ENCODE measurements at places on chromosomes 7 and 10.

- no peak for DNase-seq
Observed at GRCh38 chr7:12554351-12554750, 16.2 kb upstream of the SCIN start.

DNA sequence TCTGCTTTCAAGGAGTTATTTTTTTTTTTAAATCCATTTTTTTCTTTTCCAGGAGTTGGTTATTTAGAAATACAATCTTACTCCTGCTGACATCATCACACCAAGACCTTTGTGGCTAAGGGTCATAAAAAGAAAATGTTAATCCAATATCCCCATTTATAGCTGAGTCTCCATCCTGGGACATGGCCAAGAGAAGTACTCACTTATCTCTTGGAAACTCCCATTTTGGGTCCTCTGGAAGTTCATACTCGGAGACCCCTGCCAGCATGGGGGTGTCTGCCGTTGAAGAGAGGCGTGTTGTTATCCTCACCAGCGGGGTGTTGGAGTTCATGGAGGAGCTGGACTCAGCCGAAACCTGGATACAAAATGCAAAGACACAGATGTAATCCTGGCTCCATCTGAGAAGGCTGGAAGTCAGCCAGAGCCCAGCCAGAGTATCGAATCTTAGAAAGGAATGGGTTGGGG lies 94.6 kb downstream of the FGFR2 start:
- DNase-seq = no peak

- DNase-seq = no peak
Observed at GRCh38 chr10:26715137-26715487, 17.6 kb downstream of the PDSS1 start.

- no peak for DNase-seq
Observed at GRCh38 chr10:100983868-100984671, 3.2 kb downstream of the MRPL43 start.
